ENCODE measurements at places on chromosomes 6 and 20.

GRCh38 chr20:61556111-61556510, 304.1 kb downstream of the CDH4 start:
- DNase-seq = no peak

- no peak for DNase-seq
These were observed 515.1 kb upstream of the SOX4 start for GRCh38 chr6:21078497-21078896.

GRCh38 chr6:42078386-42078785, 28.1 kb downstream of the TAF8 start:
- no peak for DNase-seq

DNA sequence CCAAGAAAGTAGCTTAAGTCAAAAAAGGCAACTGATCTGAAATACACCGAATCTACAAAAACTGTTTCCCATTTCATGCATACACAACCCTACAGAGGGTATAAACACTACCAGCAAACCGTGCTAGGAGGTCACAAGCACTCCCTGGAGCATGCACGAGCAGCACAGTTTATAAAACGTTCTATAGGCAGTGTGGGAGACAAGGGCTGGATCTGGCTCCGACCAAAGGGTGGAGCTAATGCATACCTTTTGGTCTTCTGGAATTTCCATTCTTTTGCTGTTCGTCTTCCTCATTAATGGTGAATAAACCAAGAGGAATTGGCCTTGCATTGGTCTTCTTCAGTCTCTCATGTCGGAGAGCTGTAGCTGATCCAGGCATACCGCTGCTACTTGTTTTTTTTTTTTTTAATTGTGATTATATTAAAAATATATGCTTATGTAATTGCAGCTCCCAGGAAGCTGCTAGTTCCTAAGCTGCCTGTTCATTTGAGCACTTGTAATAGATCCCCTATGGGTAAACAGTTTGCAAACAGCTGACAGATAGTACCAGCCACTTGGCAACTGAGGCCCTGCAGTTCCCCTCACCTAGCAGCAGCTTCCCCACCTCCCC, 24.5 kb downstream of the MAP7 start:
- no peak for DNase-seq

DNA sequence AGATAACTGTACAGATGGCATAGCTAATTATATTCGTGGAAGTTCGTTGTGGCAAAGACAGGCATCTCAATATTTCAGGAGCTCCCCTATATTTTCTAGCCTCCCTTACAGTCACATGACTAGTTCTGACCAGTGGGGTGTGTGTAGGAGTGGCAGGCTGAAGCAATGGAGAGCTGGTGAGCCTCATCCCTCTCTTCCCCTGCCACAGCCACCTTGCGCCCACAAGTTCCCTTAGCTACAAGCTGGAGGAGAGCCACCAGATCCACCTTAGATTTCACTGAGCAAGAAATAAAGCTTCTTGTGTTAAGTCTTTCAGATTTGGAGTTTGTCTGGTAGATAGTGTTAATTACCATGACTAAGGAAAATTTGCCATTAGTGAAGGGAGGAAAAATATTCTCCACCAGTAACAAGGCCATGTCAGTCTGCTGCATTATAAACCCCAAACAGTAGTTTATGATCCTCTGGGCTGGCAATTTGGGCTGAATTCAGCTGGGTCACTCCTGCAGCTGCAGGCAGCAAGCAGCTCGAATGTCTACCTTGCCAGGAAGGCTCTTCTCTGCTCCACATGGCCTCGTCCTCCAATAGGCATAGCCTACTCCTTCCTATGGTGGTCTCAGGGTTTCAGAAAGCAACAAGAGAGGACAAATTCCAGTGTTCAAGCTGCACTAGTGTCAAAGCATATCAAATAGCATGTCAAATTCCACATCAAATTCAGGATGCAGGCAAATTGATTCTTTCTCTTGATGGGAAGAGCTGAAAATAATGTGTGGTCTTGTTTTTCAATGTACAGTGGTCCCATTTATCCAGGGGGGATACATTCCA, 7.4 kb upstream of the RBCK1 start:
- no peak for DNase-seq

- DNase-seq = no peak
These were observed 72.3 kb downstream of the BTBD9 start for GRCh38 chr6:38567436-38567835.

DNA sequence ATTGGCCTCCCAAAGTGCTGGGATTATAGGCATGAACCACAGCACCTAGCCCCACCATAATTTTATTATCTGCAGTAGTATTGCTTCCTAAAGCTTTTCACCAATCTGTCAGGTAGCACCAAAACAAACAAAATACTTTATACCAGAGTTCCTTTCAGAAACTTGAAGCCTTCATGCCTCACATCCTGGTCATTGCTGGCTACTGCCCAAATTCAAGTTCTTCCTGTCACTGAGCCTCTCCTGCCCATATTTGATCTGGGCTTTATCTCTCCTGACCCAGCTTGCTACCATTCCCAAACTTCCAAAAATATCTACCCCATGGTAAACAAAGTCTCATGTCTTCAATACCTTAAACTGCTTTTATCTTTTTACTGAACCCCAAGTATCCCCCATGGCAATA, 34.9 kb upstream of the DST start:
- no peak for DNase-seq

- no peak for DNase-seq
These were observed 1.6 kb downstream of the SRPK1 start for GRCh38 chr6:35919085-35919826.

DNA sequence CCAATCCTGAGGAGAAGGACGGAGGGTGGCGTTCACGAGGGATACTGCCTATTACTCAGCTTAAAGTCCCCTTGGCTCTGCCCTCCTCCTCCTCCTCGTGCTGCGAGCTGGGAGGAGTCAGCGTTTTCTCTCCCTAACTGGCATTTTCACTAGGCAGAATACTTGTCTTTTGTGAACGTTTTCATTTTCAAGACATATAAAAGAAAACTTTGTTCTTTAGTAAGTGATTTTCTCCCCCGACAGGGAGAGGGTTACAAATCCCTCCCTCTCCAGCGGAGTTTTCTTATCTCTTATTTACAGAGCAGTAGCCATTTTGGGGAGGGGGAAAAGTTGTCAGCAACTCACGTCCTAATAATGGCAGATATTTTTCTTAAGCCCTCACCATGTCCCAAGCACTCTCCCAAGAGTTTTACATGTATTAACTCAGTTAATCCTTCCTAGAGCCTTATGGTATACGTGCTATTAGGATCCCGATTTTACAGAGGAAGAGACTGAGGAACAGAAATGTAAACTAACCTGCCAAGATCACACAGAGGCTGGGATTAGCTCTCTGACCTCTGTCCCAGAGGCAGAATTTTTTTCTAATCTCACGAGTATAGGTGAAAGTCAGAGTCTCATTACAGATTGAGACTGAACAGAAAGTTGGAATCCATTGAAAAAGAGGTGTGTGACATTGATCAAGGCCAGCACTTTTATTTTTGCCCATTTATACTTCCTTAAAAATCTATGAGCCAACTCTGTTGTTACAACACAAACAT, 30.0 kb upstream of the ZNF217 start:
- peak; percentile 61 for DNase-seq

DNA sequence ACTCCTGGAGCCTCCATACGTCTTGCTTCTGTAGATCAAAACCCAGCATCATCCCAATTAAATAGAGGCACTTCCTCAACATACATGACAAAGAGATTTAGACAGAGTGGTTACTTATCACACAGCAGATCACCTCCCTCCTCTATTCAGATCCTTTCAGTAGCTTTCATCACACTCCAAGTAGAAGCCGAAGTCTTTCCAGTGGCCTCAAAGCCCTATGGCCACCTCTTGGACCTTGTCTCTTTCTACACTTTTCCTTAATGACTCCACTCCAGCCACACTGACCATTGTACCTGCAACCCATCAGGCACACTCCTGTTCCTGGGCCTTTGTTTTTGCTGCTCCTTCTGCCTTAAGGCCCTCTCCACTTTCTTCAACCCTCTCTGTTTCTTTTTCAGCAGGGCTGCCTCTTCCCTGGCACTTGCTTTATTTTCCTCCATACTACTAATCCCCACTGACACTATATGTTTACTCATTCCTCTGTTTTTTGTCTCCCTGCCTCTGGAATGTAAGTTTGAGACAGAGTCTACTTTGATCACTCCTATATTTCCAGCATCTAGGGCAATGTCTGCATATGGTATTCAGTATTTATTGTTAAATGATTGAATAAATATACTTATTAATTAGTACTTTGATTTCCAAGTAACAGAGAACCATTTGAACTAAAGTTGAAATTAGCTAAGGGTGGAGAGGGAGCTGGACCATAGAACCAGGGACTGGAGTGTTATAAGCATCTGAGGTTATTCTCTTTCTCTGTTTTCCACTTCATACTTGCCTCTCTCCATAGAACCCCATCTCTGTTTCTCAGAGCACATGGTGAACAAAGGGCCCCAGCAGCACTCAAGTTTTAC, 43.4 kb upstream of the TRAM2 start:
- DNase-seq = no peak

GRCh38 chr6:166655713-166656229, 28.7 kb upstream of the RPS6KA2 start:
- no peak for DNase-seq

DNA sequence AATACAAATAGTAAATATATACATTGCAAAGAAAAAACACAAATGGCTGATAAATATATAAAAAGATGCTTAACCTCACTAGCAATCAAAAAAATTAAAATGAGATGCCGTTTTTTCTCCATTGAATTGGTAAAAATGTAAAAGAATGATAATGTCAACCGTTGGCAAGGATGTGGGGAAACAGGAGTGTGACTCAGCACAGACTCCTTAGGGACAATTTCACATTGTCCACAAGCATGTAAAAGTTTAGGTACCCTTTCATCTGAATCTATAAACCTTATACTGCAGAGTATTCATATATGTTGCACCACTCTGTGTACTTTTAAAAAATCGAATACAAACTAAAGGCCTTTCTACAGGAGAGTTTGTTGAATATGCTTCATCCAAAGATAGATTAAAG, 143.1 kb upstream of the RREB1 start:
- no peak for DNase-seq

DNA sequence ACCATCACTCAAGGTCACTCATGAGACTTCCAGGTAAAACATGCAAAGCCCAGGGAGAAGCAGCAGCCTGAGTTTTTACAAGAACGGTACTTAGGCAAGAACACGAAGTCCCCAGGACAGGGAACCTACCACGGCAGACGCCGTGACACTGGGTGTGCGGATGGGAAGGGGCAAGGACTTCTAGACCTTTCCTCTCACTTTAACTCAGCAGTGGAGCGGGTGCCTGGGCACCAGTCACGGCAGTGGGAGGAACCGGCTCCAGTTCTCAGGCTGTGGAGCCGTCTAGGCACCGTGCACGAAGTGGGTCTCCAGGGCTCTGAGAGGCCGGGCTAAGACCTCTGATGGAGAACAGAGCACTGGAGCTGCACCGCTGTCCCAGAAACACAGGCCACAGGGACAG, 2.5 kb downstream of the ZBTB46 start:
- DNase-seq = no peak

DNA sequence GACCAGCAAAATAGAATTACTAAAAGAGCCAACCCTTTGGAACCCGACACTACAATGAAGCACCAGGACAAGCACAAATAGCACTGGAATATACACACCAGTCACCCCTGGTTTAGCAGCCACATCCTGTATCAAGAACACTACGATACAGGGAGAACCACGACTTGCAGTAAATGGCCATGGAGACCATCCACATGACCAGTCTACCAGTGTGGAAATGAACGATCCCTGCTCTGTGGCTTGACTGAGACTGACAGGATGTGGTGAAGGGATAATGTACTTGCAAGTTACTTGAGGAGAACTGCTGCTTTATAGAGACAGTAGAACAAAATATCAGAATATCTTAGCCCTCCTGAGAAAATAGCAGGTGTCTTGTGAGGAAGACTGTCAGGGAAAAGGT, 169.6 kb downstream of the COL9A1 start:
- DNase-seq = peak; percentile 3

DNA sequence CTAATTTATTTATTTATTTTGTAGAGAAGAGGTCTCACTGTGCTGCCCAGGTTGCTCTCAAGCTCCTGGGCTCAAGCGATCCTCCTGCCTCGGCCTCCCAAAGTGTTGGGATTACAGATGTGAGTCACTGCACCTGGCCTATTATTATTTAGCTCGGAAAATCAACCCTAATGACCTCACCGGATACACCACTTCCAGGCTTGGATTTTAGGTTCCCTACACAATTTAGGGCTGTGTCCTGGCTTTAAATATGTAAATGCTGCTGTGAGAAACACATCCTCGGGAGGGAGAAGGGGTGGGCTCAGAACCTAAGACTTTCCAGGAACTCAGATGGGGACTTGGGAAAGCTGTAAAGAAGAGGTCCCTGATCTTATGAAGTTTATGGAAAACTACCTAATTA, 51.0 kb upstream of the SLC32A1 start:
- no peak for DNase-seq

DNA sequence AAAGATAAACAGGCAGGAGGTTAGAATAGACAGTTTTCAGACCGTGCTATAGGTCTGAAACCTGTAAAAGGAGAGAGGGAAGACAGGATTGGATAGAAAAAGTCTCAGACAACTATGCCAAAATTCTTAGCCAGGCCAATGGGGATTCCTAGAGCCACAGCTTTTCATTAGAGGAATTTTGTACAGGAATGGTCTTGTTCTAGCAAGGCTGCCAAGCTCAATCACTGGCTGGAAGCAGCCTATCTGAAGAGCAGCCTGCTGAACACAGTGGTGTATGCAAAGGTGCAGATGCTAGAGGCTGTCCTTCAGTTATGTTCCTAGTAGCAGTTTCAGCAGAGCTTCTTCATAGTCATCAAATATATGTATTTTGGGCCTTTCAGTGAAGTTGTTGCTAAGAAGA, 313.1 kb downstream of the GRIK2 start:
- no peak for DNase-seq

- DNase-seq = no peak
These were observed 142.7 kb downstream of the TENT5A start for GRCh38 chr6:81609736-81610135.

DNA sequence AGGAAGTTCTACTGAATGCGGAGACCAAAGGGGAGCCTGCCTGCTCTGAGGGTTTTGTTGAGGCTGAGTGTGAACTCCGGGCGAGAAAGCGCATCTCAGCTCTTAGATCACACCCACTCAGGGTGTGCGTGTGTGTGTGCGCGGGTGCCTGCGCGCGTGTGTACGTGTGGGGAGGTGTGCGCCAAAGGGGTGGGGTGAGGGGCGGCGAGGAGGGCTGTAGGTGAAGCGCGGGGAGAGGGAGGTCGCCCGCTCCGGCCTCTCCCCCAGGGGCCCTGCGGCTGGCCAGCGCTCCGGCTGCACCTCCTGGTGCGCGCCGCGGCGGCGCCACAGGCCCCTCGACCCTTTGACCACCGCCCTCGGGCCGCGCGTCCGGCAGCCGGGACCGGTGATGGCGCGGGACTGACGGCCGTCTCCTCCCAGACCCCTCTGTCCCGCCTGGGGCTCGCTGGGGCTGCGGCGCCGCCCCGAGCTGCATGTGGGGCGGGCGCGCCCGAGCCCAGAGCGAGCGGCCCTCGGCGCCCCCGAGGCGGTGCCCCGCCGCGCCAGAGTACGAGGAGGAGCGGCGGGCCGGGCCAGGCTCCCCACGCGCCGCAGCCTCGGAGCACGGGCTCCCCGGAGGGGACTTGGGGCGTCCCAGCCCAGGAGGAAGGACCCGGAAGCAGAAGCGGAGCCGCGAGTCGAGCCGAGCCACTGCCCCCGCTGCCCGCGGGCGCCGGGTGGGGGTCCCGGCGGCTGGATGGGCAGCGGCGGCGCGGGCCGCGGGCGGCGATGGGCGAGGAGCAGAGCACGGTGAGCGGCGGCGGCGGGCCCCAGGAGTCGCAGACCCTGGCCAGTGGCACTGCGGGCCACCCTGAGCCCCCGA, at the start of gene RNF217:
Gene RNF217, plus strand, starts transcription at position 661 of the 862 bp plus-strand sequence. Its CDS starts 108 bp downstream, at position 769.
- DNase-seq = no peak

GRCh38 chr6:63676412-63677114, 41.0 kb downstream of the PHF3 start:
- DNase-seq = no peak

Measured in GDM1 (cell line).